ENCODE measurements at places on chromosomes 5 and 9. TPM values are rescaled to one million over a fixed set of nuclear protein-coding genes. Genes with fewer than 3 reads are reported as not detected.

GRCh38 chr9:27278374-27278773 is 18.6 kb downstream of the EQTN start:
- no peak for DNase-seq

The SPACA9 gene
- total RNA-seq: 1.8 TPM

DNA sequence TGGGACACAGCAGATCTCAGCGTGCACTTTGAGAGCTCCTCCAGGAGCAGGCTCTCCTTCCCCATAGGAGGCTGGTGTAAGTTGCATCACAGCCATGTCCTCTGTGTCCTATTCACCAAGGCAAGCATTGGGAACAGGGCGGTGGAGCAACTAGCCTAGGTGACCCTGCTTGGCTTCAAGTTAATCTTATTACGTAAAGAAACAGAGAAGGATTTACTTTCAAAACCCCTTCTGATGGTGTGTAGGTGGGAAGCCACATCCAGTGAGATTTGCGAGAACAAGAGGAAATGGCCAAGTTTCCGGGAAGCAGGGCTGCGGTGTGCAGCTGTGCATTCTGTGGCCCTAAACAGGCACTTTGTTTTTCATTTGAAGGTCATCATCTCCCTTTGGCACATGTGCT is 80.2 kb downstream of the TRIO start:
- peak; percentile 15 for DNase-seq

DNA sequence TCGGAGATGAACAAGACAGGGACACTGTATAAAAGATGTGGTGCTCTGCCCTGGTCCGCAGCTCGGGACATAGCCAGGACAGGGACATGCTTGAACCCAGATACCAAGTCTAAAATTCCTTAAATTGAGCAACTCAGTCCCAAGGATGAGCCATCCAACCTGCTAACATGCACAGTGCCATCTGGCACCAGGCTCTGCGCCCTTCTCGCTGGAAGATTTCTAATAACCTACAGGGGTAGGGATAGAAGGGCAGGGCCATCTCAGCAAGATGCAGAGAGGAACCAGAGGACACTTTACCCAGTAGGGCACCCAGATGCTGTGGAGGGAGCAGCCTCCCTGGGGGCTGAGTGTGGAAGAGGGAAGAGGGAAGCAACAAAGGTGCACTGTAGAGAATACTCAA is 60.1 kb downstream of the SEMA4D start:
- DNase-seq: no peak

GRCh38 chr5:102498271-102499034 is at the start of gene SLCO6A1:
Gene SLCO6A1 (minus strand): TSS chr5:102499001. CDS start chr5:102498844, 157 bp downstream.
- no peak for DNase-seq

DNA sequence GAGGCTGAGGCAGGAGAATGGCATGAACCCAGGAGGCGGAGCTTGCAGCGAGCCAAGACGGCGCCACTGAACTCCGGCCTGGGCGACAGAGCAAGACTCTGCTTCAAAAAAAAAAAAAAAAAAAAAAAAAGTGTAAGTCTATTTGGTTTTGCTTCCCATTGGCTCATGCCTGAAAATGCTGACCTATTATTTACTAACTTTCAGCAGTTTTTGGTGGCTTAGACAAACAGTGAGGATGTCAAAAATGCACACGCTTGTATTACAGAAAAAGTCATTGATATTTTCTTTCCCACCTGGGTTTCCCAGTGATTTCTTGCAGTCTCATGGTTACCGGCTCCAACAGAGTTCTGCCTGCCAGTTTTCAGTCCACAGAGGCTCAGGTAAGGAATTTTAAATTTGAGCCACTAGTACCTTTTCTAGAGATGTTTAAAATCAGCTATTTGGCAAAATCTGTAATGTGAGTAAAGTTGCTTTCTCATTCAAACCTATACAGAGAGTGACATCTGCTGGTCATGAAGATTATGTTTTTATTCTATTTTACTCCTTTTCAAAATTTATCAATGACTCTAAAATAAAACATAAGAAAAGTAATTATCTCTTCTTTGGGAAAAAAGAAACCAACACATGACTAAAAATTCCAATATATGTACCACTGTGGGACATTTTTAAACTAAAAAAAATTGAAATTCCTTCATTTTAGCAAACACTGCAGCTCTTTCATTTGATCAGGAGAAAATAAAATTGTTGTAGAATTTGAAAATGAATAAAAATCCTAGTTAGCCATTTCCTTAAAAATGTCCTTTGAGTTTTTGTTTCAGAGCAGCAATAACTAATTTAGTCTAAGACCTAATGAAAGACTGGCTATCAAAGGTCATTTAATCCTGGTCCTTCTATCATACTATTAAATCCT is 8.8 kb downstream of the FAM200C start:
- DNase-seq: no peak

DNA sequence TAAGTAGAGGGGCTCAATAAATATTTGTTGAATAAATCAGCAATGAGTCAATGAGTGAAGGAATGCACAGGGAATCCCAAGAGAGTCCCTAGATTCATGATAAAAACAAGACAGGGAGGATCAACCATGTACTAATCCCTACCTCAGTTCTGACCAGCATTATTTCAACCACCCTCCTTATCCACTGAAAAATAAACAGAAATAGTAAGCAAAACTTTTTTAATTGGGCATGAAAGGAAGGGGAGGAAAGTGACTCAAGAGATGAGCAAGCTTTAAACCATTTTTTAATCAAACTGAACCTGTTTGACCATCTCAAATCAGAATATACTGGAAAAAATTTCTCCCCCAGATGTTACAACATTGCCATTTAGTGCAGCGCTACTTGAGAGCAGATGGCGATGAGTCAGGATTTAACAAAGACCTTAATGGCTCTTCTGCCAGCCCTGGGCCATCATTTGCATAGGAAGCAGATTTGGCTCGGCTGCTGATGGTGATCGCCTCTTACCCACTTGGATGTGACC is 194.8 kb upstream of the SLC30A5 start:
- DNase-seq: no peak

DNA sequence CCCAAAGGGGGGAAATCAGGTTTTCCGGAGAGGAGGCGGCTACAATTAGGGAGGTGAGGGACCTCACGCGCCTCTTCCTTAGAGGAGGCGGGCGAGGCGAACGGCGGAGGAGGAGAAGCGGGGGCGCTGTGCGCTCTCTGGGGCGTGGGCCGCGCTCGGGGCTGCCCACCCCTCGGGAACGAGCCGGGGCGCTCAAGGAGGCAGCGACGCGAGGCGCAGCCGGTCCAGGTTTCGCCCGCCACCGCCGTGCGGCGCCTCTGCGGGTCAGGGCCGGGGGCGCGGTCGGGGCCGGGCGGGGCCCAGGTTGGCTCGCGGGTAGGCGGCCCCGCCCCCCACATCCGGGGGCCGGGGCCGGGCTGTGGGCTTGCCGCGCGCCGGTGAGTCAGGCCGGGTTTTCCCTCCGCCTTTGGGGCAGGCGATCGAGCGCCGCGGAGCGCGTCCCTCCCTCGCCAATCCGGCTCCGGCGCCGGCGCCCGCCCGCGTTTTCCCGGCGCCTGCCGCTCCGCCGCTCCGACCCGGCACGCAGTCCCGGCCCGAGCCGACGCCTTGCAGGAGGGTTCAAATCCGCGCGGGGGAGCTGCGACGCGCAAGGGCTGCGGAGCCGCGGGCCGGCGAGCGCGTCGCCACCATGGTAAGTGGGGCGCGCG is at the start of gene N4BP3:
TSS of gene N4BP3 (plus strand) at position 392 of the 647 bp plus-strand sequence. CDS start 6,052 bp downstream, outside the sequence.
- peak; percentile 90 for DNase-seq

GRCh38 chr5:96546120-96546519 is 113.1 kb upstream of the PCSK1 start:
- DNase-seq: no peak

The FOXD1 gene
- 0.46 TPM for total RNA-seq

The RIC1 gene
- 15.0 TPM for total RNA-seq

DNA sequence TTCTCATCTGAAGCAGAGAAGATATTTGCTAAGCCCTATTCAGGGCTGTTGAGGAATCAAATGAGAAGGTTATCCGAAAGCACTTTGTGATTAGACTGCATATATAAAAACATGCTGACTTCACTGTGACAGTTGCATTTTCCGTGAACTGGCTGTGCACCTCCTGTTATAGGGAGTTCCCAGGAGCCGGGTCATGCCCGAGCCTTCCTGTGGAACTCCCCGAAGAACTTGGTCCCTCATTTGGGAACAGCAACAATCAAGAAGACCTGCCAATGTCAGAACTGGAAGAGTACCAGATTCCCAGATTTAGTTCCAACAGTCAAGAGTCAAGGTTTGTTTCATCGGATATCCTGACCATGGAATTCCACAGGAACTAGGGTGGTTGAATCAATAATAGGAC is 130.4 kb upstream of the RAI14 start:
- no peak for DNase-seq

- no peak for DNase-seq
These were observed 61.9 kb downstream of the WWC1 start for GRCh38 chr5:168353216-168353957.

The LAMC3 gene
- 0.12 TPM for total RNA-seq

The BTNL8 gene
- not detected for total RNA-seq

GRCh38 chr5:88887342-88887741 is 4.4 kb upstream of the MEF2C start:
- DNase-seq: no peak

GRCh38 chr5:170508036-170508435 is 4.2 kb downstream of the KCNIP1 start:
- no peak for DNase-seq

- DNase-seq: no peak
These were observed 312.5 kb downstream of the ACTL7B start for GRCh38 chr9:108543251-108543778.

GRCh38 chr5:143583409-143583808 is 179.9 kb upstream of the NR3C1 start:
- no peak for DNase-seq

GRCh38 chr9:75797085-75797580 is 93.3 kb upstream of the PCSK5 start:
- no peak for DNase-seq

- no peak for DNase-seq
These were observed 21.1 kb downstream of the SPARC start for GRCh38 chr5:151665613-151666012.

- DNase-seq: no peak
These were observed at the start of gene PALM2AKAP2 for GRCh38 chr9:109779711-109780452. Gene PALM2AKAP2 (plus strand): TSS chr9:109780198. CDS start chr9:109780489, 291 bp downstream.

GRCh38 chr5:122401976-122402725 is 90.1 kb downstream of the SNCAIP start:
- DNase-seq: no peak

The TRIM7 gene
- total RNA-seq: 3.5 TPM

DNA sequence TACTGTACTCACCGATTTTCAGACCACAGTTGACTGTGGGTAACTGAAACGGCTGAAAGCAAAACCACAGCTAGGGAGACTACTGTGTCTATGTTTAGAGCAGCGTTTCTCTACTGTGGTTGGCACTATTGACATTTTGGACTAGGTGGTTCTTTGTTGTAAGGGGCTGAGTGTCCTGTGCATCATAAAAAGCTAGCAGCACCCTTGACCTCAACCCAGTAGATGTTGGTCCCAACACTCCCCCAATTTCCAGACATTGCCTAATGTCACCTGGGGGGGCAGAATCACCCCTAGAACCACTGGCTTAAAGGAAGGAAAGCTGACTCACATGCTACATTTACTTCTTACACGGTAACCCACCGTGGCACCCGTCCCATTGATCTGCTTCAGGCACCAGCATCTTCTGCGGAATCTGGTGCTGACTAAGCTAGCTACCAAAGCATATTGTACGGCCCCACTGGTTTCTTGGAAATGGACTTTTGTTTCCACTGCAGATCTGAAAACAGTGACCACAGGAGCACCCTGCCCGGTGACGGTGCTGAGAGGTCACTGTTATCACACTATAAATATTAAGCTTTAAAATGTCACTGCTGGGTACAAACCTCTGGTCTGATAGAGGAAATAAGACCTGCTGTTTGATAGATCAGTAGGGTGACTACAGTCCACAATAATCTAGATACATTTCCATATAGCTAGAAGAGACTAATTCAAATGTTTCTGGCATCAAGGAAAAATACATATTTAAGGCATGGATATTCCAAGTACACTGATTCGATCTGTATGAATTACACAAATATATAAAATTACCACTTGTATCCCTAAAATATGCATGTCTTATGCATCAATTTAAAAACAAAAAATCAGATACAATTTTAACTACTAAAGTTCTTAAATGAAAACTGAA is 151.4 kb downstream of the HSD17B3 start:
- peak; percentile 79 for DNase-seq

The TMC1 gene
- not detected for total RNA-seq

DNA sequence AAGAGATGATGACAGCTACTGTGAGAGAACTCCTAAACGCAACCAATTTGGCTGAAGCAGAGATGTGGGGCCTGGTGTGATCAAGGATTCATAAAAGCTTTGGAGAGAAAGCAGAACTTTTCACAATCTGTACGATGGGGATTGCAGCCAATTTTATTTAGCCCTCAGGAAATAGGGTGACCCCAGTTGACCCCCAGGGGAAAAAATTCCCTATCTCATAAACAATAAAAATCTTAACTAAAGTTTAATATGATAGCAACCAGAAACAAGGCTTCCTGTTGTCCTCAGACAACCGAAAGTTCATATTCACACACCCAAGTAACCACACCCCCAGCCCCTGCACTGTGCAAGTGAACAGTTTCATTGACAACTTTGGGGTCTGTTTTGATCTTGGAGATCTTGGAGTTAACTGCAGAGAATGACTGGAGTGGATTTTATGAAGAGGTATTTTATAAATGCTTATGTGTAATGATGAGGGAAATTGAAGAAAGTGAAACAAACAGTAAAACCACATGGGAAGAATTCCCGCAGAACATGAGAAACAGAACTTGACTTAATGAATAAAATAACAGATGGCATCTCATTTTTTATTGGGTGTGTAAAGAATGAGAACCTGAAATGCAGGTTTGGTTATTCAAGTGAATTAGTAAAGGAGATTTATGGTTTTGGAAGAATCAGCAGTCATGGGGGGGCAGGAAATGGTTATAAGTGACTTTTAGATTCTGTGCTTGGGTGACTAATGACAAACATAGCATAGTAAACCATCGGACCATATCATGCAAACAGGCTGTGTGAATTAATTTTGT is 94.5 kb downstream of the PDE4D start:
- no peak for DNase-seq

The SGCD gene
- total RNA-seq: not detected

The ELOVL7 gene
- 0.34 TPM for total RNA-seq

DNA sequence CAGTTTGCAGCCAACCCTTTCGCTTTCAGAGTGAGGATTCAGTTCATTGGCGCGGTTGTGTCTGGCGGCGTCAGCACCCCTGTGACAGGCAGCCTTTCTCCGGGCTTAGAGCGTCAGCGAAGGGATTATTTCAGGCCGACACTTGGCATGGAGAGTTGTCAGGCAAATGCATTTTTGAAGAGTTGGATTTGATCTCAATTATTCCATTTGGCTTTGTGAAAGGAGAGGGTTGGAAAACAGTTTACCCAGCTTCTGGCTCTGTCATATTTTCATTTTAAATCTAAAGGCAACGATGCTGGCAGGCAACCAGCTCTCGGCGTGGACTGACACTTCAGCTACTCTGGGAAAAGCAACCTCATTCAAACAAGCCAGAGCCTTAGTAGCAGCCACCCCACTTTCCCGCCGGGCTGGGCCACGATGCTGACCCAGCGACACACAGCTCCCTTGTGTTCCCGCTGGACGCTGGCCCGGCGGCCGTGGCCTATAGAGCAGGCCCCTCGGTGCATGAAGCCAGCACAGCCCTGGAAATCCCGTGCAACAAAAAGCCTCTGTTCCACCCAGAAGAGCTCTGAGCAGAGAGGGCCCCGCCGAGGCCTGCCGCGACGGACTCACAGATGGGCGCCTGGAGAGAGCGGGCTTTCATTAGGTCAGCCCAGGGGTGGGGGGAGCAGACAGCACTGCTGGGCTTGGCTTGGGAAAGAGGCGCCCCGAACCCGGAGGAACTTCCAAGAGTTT is 28.9 kb upstream of the LPCAT1 start:
- no peak for DNase-seq

- no peak for DNase-seq
These were observed 60.2 kb downstream of the FEM1C start for GRCh38 chr5:115484368-115484767.

Data from activated CD4-positive, alpha-beta memory T cell treated with anti-CD3 and anti-CD28 coated beads for 36 hours (primary cell).